ENCODE measurements at places on chromosomes 3 and 15.
A peak's percentile ranks its signal among the peaks of the same experiment; 100 is the strongest.

DNA sequence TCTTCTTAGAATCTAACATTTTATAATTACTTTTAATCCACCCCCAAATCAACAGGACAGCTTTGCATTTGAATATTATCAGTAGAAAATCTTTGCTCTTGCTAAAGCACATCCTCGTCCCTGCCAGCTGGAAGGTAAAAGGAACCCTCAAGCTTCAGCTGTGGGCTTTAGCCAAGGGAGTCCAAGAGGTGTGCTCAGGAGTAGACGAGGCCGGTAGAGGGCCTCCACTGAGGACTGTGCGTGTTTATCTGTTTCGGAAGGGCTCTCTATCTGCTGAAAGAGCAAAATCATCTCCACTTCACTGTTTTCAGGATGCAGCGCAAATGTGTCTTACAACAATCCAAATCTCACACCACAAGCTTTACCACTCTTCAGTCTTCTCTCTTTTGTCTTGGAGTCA, 257.4 kb upstream of the IL12A start:
- no peak for DNase-seq

DNA sequence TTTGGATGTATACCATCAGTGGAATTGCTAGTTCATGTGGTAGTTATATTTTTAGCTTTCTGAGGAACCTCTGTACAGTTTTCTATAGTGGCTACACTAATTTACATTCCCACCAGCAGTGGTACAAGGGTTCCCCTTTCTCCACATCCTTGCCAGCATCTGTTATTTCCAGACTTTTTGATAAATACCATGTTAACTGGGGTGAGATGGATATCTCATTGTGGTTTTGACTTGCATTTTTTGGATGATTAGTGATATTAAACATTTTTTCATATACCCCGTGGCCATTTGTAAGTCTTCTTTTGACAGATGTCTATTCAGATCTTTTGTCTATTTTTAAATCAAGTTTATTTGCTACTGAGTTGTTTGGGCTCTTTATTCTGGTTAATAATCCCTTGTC, 455.6 kb upstream of the RARB start:
- no peak for DNase-seq

- DNase-seq: no peak
Observed at GRCh38 chr3:134067531-134068161, 37.9 kb upstream of the SLCO2A1 start.

DNA sequence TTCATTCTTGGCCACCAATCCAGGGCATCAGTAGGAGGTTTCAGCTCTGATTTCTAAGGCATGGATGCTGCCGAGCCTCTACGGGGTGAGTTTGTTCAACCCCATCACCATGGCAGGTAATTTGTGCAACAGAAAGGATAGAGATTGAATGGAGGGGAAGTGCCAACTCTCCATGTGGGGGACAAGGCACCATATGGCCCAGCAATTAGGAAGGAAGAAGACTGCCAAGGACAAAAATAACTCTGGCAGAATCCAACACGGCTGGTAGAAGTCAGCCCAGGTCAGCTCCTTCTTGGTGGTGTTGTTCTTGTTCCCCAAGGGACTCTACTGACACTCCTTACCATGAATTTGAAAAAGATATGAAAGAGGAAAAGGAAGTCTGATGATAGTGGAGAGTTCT, 503.9 kb downstream of the MAGI1 start:
- DNase-seq: no peak

DNA sequence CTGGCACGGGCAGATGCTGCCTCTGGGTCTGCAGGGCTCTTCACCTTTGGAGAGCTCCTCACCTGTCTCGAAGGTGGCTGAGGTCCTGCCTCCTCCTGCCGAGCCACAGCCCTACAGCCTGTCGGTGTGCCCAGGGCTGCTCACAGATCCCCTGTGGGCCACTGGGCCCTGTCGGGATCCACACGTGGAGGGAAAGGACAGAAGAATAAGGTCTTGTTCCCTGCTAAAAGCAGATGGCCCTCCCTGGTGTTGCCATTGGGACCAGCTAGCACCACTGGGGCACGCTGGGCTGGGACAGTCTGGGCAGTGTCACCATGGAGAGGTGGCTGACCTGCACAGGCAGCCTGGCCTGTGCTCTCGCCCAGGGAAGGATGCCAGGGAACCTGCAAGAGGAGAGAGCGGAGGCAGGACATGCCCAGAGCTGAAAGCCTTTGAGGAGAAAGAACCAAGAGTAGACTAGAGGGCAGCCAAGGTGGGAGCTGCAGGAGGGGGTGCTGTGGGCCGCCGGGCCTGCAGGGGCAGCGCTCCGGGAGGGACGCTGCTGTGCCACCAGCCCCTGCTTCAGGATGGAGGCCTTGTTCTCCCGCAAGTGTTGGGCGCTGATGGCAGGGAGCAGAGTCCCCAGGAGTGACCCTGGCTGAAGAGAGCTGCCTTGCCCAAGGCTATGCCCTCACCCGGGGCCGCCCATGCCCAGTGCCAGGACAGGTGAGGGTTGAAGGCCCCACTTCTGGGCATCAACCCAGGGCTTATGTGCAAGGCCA, 210.2 kb downstream of the XXYLT1 start:
- DNase-seq: no peak

- no peak for DNase-seq
Observed at GRCh38 chr15:93070132-93070531, 18.9 kb downstream of the RGMA start.

GRCh38 chr3:181755959-181756358, 44.2 kb downstream of the SOX2 start:
- no peak for DNase-seq

DNA sequence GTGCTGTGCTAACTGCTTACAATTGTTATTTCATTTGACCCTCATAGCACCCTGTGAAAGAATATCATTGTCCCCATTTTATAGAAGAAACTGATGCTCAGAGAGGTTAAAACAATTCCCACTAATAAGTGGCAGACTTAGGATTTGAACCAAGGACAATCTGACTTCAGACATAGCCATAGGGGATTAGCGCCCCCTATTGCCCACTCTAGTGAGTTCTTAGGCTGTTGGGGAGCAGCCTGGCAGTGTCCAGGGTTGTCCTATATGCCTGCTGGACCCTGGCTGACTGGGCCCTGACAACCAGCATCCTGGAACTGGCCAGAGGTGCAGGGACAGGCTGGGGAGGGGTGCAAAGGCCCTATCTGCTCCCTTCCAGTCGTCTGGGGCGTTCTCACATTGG, 15.4 kb downstream of the DPH3 start:
- DNase-seq: peak; percentile 19

GRCh38 chr3:105967117-105967516, 98.3 kb upstream of the CBLB start:
- no peak for DNase-seq

DNA sequence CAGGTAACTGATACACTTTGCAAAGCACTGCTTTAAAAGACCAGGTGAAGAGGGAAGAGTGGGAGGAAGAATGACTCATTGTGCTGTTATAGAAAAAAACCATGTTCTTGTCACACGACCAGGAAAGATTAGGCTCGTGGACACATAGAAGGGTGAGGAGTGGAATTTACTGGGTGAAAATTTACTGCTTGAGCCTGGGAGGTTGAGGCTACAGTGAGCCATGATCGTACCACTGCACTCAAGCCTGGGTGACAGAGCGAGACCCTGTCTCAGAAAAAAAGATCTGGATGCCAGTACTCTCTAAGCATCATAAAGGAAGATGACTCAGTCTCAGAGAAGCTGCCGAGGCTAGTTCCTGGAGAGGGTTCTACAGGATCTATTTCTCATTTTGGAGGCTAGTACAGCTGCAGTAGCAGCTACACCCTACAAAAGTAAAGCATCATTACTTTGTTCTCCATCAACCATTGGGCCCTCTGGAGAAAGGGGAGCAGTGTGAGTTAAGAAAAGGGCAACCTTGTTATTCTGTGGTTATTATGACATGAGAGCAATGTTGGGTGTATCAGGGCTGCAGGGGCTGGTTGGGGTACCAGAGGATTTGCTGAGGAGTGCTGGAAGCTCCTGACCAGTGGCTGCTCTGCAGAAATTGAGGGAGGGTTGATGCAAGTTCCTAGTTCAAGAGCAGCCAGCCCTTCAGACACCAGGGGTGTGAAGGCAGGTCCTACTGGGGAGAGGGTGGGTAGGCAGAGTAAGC, 75.4 kb downstream of the CMTM8 start:
- no peak for DNase-seq

DNA sequence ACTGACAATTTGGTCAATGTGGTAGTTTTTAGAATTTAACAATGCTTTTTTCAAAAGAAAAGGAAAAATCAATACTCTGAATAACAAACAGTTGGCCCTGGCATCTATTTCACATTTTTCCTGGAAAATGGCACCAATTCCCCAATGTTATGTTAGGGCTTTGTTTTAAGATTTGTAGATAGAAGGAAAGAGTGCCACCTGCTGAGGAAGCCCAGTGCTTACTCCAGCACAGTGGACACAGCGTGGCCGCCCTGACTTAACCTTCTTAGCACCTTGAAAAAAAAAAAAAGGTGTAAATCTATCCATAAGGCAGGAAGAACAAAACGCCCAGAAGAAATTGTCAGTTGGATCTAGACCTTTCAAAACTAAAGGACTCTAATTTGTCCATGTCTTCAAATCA, 110.7 kb upstream of the CNTN4 start:
- no peak for DNase-seq

DNA sequence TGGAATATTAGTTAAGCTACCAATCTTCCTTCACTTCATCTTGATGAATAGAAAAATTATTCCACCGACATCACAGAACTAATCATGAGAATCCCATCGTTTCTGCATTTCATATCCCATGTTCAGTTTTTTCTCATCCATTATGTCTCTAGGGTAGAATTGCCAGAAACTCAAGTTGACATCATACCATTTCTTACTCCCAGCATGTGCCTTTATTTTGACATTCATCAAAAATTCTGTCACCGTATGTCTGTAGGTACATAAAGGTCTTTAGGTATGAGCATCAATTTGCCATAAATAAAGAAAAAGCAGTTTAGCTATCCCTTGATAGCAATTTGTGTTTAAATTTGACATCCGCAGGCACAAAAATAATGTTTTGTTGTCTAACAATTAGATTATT, 175.5 kb upstream of the ROBO2 start:
- DNase-seq: no peak

- DNase-seq: no peak
Observed at GRCh38 chr3:152779653-152780052, 55.3 kb upstream of the P2RY1 start.

DNA sequence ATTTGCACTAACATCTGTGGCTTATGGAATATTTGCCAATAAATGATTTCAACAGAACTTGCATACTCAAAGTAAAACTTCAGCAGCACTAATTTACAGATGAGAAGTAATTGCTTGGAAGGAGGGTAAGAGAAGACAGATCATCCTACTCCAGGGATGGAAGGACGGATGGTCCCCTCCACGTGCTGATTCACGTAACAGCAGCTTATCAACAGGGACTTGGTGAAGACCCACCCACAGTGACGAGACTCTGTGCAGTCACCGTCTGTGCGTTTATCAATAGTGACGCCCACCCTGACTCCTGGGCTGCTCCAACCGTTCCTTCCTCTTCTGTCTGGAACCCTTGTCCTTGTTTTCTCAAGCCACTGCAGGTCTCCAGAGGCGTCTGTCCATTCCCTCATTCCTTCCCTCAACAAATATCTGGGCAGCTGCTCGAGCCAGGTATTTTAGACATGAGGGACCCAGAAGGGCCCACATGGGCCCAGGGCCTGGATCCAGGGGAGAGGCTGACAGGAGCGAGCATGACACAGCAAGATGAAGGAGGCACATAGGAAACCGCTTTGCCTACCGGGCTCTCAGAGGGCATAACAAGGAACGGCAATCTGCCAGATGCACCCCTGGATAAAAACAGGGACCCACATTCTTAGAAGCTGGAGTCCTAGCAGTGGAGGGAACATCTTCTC, 33.3 kb downstream of the PCSK6 start:
- DNase-seq: no peak

- no peak for DNase-seq
Observed at GRCh38 chr15:25248583-25249235, 190.1 kb downstream of the UBE3A start.

GRCh38 chr15:63857461-63857856, 23.7 kb upstream of the HERC1 start:
- no peak for DNase-seq

GRCh38 chr15:44541282-44541958, 4.5 kb downstream of the EIF3J start:
- DNase-seq: no peak

GRCh38 chr15:71131601-71132362, 16.5 kb downstream of the THSD4 start:
- no peak for DNase-seq

GRCh38 chr3:78204977-78205376, 1165.1 kb downstream of the ROBO2 start:
- DNase-seq: no peak

- no peak for DNase-seq
Observed at GRCh38 chr3:108899530-108899929, 54.1 kb downstream of the GUCA1C start.

DNA sequence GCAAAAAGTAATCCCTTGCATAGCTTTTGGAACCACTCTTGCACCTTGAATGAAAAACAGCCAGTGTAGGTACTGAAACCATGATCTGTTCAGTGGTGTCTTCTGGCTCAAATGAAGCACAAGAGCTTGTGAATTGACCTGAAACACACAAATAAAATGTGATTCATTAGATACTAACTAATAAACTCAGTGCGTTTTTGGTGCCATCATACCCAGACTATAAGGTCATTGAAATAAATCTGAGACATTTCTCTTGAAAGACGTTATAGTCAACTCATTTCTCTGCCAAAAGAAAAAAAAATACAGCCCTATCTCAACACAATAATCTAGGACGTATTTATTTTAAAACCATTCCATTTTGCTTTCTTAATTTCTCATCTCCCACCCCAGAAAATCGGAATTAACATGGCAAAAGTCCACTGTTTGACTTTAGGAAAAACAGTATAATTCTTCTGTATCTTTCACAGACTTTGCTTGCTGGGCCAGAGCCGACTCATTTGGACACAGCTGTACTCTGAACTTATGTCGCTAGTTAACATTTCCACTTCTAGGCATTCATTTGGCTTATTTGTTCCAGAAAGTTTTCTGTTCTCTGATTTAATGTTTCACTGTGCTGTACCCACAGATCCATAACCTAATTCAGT, 284.9 kb upstream of the TBL1XR1 start:
- no peak for DNase-seq

DNA sequence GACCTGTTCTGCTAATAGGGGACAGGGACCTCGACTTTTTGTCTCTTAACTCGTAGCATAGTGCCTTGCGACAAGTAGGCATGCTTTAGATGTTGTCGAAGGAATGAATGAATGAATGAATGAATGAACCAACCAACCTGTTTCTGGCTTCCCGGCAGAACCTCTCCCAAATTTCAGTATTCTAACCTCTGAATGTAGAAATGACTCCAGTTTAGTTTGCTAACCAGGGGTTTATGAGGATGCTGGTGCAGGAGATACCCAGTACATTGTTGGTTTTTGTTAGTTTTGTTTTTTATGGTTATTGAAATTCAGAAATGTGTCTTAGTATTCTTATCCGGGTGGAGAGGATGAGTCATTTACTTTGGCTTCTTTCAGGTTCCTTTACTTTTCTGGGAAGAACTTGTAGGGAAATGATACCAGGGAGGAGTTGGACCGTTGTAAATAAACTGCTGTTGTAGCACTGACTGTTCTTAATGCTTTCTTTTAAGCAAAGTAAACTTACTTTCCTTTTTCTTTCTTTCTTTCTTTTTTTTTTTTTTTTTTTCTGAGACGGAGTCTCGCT, 29.6 kb upstream of the EHHADH start:
- DNase-seq: no peak

GRCh38 chr3:119527714-119528113, 29.4 kb downstream of the TIMMDC1 start:
- DNase-seq: no peak

- DNase-seq: no peak
Observed at GRCh38 chr3:128501431-128501830, 8.4 kb upstream of the GATA2 start.

- no peak for DNase-seq
Observed at GRCh38 chr3:130692455-130692854, 54.2 kb downstream of the PIK3R4 start.

All from stimulated activated CD4-positive, alpha-beta T cell treated with anti-CD3 and anti-CD28 coated beads, TNF-alpha, amount 100 ng/mL, for 24 hours (primary cell).